ENCODE measurements at places on chromosomes 1 and 21.

DNA sequence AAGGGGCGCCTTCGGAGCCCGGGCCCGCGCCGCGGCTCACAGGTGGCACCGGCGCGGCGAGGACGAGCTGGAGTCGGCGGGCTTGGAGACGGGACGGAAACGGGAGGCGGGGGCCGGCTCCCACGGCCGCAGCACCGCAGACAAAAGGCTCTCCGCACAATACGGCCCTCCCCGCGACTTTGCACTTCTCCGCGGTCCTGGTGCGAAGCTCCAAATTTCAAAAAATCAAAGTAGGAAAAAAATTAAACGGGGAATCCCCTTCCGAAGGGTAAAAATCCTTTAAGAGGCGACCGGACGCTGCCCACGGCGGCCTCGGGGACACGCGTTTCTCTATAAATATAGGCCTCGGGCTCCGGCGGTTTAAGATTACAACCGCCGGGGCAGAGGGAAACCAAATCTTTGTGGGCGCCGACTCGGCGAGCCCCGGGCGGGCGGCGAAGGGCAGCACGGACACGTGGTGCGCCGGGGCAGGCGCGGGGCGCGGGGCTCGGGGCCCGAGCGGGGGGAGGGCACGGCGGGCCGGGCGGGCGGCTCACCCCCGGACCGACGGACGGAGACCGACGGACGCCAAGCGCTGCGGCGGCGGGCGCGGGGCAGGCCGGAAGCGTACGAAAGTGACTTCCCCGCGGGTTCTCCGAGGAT, 453 bp downstream of the PABPC4 start:
- no peak for DNase-seq

- no peak for DNase-seq
Measured at GRCh38 chr1:6523566-6523965, 30.7 kb downstream of the NOL9 start.

DNA sequence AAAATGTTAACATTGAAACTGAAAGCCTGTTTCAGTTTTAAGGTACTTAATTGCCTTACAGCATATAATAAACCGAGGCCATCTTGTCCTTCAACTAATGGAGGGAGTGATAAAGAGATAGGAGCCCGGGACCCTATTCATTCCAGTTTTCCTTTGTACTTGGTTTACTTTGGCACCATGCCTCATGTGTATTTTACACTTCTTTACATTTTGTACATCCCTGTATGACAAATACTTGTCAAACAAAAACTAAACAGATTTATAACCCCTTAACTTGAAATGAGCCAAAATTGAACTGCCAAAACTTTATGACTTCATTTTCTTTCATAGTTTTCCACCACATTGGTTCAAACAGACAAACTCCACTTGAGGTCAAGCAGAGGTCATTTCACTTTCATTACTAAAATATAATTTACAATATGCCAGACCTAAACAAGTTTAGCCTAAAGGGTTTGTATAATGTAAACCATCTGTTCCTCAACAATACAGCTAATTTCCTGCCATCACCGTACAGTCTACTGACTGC, 30.9 kb upstream of the UBE2U start:
- DNase-seq = no peak

GRCh38 chr1:174344162-174344561, 103.6 kb upstream of the GPR52 start:
- no peak for DNase-seq

GRCh38 chr1:87176087-87176486, 152.6 kb upstream of the LMO4 start:
- no peak for DNase-seq

GRCh38 chr1:6157132-6157527, 23.0 kb downstream of the CHD5 start:
- no peak for DNase-seq
